ENCODE measurements at places on chromosomes 13 and 19. TPM values are rescaled to one million over a fixed set of nuclear protein-coding genes. Genes with fewer than 3 reads are reported as not detected.

The KLF1 gene
- total RNA-seq, result not detected

DNA sequence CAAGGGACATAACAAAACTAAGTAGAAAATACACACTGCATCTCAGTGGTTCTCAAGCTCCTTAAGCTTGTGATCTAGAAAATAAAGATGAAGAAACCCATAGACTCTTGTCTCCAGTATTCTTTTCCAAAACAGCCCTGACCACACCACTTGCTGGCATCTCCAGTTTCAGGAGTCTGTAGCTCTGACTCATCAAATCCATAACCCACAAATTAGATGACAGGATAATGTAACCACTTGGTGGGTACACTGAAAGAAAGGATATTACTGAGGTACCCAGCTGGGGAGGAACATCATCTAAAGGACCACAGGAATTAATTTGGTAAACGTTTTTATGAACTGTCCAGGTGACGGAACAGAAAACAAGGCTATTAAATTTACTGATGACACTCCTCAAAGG, 214.7 kb downstream of the VWA8 start:
- peak; percentile 79 for DNase-seq

DNA sequence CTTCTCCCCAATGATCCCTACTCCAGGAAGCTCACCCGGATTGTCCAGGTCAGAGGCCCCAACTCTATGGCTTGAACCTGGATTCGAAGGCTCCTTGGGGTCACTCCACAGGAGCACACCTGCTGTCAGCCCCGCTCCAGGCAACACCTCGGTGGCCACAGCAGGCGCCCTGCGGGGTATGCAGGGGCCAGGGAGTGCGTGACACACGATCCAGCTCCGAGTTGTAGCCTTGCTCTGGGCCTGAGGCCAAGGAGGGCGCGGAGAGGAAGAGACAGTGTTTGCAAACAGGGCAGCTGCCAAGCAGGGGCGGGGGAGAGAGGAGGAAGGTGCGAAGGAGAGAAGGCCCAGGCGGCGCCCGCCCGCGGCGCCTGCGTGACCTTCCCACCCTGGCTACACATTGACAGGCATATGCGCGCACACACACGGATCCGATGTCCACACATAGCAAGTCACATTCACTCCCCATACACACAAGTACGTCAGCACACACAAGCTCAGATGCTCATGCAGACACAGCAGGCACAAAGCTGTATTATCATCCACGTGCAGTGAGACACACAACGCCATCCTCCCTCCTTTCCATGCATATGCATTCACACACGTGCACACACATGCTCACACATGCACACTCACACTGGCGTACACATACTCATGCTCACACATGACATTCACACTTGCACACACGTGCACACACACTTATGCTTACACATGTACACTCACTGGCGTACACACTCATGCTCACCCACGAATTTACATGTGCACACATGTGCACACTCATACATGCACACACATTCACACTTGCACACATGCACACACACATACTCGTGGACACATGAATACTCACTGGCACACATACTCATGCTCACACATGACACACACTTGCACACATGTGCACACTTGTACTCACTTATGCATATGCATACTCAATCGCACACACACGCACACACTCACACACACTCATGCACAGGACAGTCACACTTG, 10.4 kb downstream of the SBK2 start:
- DNase-seq, result peak; percentile 87

- no peak for DNase-seq
These were observed 14.3 kb downstream of the MISP start for GRCh38 chr19:765179-765738.

GRCh38 chr13:75160984-75161383, 321.0 kb downstream of the TBC1D4 start:
- DNase-seq, result no peak

The SPRED3 gene
- total RNA-seq, result 0.90 TPM

DNA sequence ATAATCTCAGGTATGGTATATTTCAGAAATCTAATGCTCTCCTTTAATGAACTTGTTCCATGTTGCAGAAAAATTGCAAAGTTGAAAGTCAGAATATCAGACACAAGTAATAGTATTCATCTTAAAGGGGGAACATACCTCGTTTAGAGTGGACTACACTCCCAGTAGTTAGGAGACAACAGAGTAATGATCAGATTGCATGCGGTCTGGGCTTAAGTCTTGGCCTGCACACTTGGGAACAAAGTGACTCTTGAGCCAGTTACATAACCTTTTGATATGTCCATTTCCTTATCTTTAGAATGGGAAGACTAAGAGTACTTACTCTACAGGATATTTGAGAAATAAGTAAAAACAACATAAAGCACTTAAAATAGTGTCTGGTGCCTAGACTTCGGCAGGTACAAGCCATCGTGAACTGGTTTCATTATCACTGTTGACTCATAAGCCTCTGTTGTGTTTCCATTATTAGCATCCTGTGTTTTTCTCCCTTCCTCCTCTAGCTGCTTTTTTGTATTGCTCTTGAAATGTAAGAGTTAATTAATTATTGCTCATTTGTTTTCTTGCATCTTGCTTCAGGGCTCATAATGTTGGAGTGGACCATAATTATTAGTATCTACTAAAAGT, 53.0 kb downstream of the DPY19L3 start:
- DNase-seq, result no peak

The ZNF66 gene
- total RNA-seq, result 2.0 TPM

The FCHO1 gene
- 0.28 TPM for total RNA-seq

DNA sequence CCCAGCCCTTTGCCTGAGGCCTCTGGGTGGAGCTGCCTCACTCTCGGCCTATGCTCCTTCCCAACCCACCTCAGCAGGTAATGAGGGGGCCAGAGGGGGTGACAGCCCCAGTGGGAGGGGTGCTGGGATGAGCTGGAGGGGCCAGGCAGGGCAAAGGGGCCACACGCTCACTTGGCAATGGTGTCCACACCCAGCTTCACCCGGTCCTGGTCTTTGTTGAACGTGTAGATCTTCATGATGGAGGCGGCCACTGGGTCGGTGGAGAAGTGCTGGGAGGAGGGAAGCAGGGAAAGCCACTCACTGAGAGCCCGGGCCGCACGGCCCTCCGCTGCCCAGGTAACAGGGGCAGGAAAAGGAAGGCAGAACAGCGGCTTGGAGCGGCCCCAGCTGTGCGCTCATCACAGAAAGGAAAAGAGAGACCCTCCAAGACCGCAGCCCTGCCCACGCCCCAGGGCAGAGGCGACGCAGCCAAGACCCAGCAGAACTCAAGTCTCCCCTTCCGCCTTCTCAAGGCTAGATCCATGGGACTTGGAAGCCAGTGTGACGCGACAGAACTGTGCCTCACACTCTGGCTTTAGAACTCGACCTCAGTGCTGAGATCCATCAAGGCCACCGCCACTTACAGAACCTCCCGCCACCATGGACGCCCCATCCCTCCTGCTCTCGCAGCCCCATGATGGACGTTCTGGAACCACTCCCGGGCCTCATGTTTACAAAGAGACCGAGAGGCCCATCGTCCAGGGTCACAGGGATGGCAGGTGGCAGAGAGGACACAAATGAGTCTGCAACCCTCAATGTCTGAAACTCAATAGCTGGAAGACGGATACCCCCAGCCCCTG, 9.2 kb downstream of the UBXN6 start:
- DNase-seq, result no peak

DNA sequence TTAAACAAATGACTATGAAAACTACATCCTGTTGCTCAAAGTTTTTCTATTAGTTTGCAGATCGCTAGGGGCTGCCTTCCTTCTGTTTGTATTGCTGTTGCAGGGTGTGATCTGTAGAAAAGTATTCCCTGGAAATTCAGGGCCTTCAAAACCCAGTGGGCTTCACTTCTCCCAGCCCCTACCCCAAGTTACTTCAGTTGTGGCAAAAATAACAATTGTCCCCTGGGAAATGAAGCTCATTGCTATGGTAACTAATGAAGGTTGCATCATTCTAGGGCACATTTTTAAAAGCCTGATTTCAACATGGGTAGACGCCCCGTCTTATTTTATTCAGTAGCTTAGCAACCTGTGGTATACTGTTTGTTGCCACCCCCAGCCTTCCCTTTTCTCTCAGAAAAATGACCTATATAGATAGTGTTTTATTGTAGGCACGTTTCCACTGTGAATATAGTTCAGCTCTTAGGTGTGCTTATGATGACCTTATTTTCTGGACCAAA, 60.9 kb downstream of the WDFY2 start:
- DNase-seq, result peak; percentile 57

DNA sequence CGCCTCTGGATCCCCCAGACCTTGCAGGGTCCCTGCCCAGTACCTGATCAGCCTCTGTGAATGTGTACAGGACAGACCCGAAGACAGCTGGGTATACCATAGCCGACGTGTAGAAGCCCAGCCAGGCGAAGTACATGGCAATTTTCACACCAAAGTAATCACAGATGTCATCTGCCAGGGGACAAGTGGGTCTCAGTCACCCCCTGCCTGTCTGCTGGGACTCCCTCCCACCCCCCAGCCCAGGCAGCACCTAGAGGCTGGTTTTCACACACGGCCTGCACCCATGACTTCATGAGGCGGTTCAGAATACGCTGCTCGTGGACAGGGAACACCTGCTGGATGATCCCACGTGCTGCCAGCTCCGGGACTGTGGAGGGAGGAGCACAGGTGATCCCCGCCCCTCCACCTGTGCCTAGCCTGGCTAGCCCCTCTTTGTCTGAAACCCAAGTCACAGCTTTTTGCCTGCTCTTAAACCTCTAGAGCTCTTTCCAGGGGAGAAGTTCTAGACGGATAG, 3.6 kb downstream of the ANO8 start:
- DNase-seq, result no peak

- no peak for DNase-seq
These were observed 10.3 kb downstream of the IGSF23 start for GRCh38 chr19:44623626-44624025.

DNA sequence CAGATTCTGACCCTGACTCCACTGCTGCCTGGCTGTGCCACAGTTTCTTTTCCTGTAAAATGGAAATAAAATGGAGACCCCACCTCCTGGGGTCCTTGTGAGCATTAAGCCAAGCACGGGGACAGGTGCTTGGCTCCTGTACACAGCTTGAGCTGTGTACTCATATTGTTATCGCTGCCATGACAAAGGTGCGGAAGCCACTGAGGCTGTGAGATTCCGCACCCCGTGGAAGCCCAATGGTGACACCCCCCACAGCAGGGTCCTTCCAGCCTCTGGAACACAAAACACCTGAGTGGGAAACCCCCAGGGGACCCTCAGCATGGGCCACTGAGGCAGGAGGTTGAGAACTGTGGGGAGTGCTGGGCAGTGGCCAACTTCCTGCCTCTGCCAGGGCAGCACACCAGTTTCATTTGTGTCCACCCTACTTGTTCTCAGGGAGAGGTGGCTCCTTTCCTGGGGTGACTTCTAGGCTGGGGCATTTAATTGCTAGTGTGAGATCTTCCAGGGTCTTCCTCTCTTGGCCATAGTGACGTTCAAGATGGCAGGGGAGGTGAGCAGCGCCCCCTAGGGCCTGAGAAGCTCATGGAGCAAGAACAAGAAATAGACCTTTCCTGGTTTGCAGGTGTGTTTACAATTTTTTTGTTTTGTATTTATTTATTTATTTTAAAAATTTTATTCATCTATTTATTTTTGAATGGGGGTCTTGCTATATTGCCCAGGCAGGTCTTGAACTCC, 5.4 kb upstream of the JSRP1 start:
- no peak for DNase-seq

The APLP1 gene
- 4.7 TPM for total RNA-seq

DNA sequence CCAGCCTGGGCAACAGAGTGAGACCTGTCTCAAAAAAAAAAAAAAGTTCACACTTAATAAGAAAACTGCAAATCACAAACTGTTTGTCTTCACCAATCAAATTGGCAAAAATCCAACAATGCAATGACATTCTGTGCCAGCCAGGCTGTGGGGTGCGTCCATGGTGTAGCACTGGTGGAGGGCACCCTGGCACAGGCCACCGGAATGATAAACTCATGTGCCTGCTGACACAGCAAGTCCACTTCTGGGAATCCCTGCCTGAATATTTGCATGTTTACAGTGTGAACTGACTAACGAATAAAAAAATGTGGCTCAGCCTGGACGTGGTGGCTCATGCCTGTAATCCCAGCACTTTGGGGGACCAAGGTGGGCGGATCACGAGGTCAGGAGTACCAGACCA, 1.6 kb upstream of the LRRC25 start:
- DNase-seq, result peak; percentile 87

The CGB5 gene
- total RNA-seq, result not detected

DNA sequence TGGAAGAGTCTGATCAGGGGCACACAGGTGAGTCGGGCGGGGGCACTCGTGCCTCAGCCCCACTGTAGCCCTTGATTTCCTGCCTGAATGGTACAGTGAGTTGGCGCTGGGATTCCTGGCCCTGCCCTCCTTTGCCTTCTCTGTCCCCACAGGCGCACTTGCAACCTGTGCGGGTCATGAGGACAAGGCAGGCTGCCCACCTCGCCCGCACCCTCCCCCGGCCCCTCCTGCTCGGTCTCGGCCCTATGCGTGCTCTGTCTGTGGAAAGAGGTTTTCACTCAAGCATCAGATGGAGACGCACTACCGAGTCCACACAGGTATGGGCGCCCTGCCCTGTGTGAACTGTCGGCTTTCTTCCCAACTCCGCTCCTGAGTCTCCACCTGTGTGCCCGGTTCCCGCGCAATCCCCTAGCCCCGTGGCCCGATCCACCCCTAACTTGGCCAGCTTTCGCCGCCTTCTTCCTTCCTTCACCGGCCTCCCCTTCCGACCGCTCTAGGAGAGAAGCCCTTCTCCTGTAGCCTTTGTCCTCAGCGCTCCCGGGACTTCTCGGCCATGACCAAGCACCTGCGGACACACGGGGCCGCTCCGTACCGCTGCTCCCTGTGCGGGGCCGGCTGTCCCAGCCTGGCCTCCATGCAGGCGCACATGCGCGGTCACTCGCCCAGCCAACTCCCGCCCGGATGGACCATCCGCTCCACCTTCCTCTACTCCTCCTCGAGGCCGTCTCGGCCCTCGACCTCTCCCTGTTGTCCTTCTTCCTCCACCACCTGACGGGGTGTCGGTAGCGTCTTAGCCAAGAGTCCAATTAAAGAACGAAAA, 1.6 kb upstream of the KMT2B start:
- DNase-seq, result peak; percentile 30

All from IMR-90 (cell line).